Kasumi-1 (cell line): ENCODE measurements at places on chromosomes 5 and 9.
A peak's percentile ranks its signal among the peaks of the same experiment; 100 is the strongest.

DNA sequence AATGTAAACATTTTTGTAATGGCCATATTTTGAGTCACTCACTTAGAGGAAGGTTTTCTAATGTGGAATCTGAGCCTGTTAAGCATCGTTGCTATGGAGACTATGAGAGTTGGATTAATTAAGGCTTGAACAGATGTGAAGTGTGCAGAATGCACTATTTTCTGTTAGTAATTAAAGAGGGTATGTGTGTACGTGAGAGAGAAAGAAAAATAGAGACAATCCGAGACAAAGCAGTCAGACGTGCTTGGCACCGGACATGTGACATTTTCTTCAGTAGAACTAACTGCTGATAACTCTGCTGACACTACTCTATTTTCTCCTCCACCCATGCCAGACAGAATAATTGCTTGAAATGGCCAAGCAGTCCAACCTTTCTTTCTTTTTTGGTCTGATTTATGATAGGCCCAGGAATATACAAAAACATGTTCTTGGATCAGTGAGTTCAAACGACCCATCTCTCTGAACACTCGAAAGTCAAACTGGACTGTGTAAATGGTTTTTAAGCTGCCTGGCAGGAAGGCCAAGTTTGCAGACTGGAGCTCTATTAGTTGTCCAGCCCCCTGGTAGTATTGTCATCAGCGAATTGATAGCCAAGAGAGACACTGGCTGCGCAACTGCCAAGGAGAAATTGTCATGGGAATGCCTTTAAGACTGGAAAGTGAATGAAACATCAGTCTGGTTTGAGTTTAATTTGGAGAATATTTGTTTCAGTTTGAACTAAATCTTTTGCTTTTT is 322.1 kb downstream of the ARHGEF28 start:
- no peak for DNase-seq

DNA sequence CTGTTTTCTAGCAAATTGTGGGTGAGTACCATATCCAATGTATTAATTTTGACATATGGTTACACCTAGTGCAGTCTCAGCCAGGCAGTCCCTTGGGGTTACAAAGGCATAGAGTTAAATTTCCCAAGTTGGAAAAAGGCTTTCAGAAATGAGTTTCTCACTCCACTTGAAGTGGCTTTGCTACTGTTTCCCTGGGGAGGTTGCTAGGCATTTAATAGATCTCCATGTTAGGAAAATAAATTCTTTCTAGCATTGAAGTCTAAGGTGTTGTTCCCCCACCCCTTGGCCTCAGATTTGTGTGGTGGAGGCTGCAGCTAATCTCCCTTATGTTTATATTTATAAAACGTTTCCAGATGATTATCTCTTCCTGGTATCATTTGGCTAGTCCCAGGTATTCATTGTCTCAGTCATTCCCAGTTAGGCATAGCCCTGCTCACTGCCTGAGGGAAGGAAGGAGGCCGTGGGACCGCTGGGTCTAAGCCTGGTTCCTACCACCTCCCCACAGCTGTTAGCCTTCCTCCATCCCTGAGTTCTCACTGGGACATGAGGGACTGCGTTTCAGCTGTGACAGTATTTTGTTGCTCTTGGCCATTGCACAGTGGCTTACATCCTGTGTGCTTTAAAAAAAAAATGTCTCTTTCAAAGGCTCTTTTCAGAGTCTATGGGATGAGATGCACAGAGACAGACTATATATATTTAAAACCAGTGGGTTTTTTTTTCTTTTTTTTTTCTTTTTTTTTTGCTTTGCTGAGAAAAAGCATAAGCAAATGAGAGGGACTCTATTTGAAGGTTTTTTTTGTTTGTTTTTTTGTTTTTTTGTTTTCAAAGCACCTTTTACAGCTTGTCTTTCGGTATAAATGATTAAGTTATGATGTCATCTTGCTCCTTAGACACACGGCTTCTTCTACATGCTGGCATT is 121.5 kb downstream of the MAST4 start:
- no peak for DNase-seq

GRCh38 chr9:22228542-22228941 is 218.1 kb upstream of the DMRTA1 start:
- peak; percentile 45 for DNase-seq

GRCh38 chr9:27732494-27732893 is 159.2 kb upstream of the C9orf72 start:
- no peak for DNase-seq

DNA sequence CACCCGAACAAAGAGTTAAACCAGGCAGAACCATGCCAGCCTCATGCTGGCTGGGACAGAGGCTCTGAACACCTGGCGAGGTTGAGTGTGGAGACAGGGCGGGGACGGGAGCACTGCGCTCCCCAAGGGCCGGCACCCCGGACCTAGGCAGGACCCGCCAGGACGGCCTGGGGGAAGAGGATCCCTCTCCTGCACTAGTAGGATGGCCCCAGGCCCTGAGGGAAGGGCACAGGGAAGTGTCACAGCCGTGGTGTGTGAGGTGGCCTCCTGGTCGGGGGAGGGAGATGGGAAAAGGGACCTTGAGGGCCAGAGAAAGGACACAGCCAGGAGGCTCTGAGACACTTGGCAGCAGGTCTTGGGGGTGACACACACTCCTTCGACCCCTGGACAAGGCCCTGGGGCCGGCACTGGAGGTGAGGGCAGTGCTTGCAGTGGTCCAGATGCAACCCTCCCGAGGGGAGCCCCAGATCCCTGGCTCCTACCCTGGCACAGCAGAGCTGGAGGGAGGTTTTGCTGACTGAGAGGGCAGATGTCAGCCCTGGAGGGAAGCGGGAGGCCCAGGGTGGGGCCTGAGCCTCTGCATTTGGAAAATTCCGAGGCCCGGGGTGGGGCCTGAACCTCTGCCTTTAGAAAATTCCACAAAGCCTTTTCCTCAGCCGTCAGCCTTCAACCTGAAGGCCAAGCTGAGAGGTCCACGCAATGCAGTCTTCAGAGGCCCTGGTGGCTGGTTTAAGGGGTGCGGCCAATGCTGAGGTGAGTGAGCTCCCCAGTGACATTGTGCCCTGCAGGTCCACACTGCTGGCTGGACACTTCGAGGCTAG is 24.8 kb upstream of the TERT start:
- DNase-seq = no peak

DNA sequence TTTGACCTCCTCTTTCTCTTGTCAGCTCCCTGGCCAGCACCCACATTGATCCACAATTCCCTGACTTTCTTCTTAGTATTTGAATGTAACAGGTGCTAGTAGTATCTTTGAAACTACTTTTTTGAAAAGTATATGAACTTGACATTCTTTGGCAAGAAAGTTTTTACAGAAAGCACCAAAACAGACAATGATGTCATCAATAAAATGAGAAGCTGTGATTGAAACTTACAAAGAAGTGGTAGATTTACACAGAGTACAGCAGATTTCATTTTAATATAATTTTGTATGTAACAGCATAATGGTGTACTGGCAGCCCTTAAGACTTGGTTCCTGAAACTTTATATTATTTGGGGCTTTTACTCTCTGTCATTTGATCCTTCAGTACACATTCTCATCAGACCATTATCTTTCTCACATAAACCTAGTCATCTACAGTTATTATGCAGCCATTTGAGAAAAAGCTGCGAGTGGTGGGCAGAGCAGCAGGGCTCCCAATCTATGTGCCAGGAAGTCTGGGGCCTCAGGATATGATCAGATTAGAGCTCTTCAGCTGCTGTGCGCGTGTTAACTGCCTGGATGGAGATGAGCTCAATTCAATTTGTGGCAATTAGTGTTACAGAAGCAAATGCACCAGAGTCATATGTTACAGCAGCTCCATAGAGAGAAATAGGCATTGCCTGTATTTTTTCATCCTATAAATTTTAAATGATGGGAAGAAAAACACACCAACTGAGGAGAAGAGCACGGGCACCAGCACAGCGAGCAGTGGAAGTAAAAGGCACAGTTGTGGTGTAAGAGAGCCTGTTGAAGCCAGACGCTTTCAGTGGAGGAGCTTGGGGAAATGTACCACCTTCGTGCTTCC is 126.1 kb downstream of the STARD4 start:
- DNase-seq = no peak

GRCh38 chr9:137228506-137228967 is 1.2 kb downstream of the RNF224 start:
- no peak for DNase-seq

- DNase-seq = no peak
Observed at GRCh38 chr5:86465052-86465838, 152.5 kb upstream of the COX7C start.

- DNase-seq = no peak
Observed at GRCh38 chr9:134223091-134223490, 58.7 kb upstream of the RNU6ATAC start.

GRCh38 chr9:10235376-10235775 is 377.4 kb downstream of the PTPRD start:
- DNase-seq = no peak

DNA sequence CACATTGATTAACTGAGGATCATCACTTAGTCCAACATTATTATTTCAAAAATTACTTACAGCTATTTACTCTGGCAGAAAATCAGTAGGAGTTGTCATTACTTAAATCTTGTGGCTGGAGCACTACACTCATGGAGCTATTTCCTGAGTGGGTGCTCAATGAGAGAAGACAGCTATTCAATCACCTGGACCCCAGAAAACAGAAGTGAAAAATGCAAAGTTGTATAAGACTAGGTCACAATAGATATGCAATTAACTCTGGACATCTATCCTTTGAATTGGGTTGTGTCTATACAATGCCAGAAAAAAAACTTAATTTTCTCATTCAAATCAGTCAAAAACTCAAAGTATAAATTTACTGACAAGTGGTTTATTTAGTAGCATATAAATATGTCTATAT is 340.9 kb downstream of the EFNA5 start:
- no peak for DNase-seq

GRCh38 chr5:14743601-14744295 is 79.2 kb downstream of the OTULIN start:
- no peak for DNase-seq

- DNase-seq = no peak
Observed at GRCh38 chr5:652773-653350, 40.3 kb downstream of the TPPP start.

DNA sequence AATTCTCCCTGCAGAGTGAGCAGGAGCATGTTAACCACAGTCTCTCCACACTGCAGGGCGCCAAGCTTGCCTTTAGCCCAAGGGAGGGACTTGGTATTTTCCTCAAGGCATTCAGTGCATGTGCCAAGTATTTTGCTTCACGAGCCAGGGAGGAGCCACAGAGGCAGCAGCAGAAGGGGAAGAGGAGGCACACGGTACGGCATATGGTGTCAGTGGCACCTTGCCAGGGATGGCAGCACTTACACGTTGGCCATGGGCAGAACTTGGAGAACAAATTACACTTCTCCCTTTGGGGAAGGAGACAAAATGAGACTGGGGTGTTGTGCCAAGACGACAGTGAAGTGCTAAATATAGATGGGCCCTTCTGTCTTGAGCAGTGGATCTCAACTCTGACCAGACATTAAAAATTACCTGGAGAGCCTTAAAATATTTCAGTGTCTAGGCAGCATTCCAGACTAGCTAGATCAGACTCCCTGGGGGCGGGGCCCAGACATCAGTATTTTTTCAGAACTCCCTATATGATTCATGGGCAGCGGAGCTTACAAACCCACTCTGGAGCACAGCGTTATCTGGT is 155.8 kb downstream of the DRD1 start:
- DNase-seq = no peak

DNA sequence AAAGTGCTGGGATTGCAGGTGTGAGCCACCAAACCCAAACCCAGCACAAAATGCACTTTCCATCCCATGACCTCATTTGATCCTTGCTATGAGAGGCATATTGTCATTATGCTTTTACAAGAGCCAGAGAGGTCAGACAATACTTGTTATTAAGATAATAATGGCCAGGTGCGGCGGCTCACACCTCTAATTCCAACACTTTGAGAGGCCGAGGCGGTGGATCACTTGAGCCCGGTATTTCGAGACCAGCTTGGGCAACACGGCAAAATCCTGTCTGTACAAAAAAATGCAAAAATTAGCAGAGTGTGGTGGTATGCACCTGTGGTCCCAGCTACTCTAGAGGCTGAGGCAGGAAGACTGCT is 55.9 kb upstream of the IL17B start:
- no peak for DNase-seq

DNA sequence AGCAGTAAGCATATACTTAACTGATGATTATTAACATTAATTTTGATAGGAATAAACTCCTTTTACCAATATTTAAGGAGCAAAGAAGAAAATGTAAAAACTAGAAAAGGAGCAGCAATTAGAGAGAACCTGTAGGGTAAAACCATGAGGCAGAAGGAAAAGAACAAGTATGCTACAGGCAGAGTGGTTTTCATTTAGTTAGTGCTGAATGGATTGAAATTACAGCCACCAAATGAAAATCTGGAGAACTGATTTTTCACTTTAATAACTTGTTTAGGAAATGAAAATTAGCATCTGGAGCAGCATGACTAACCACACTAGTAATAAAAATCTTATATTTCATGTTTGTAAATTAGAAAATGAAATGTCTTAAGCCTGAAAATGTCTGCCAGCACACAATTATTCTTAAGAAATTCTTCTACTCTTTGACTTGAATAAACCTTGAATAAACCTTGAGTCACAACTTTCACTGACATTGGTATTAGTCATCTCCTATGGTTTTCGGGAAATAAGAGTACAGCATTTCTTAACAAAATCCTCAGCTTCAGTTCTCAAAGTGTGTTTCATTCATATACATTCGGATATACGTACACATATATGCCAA is 1504.9 kb upstream of the C9orf72 start:
- no peak for DNase-seq

DNA sequence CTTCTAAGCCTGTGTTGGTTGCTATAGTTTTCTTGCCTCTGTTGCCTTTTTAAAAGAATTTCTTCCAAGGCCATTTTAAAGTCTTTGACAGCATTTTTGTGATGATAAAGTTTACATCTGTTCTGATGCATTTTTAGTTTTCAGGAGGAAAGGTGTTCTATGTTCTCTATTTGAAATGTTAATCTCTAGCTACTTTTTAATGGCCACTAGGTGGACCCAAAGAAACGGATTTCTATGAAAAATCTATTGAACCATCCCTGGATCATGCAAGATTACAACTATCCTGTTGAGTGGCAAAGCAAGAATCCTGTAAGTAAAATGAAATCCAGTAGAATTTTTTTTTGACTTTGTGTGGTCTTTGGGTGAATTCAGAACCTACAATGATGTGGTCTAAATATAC is 60.2 kb downstream of the MELK start:
- peak; percentile 62 for DNase-seq

- DNase-seq = no peak
Observed at GRCh38 chr9:33154371-33154770, 12.8 kb downstream of the B4GALT1 start.
